ENCODE measurements at places on chromosomes 1 and 21. TPM values are rescaled to one million over a fixed set of nuclear protein-coding genes. Genes with fewer than 3 reads are reported as not detected.
A peak's percentile ranks its signal among the peaks of the same experiment; 100 is the strongest.

Gene CRP
- total RNA-seq = not detected

GRCh38 chr1:167651161-167651693 is 21.2 kb downstream of the RCSD1 start:
- H3K27me3 ChIP-seq = peaks cover 11% of the 10 kb centered on the region
- H3K36me3 ChIP-seq = peaks cover 12% of the 10 kb centered on the region
- no peak overlapping the region for H3K4me3 ChIP-seq
- peak overlapping the region; percentile 71 for H3K27ac ChIP-seq
- peaks cover 69% of the 10 kb centered on the region for H3K4me1 ChIP-seq

Gene BRWD1
- 43.8 TPM for total RNA-seq

- H3K27me3 ChIP-seq = peaks cover 14% of the 10 kb centered on the region
- H3K27ac ChIP-seq = peak overlapping the region; percentile 45
- peak overlapping the region; percentile 22 for H3K4me3 ChIP-seq
- peak; percentile 88 for DNase-seq
- H3K36me3 ChIP-seq = peaks cover 11% of the 10 kb centered on the region
These were observed 22.8 kb downstream of the LHX4 start for GRCh38 chr1:180252638-180253536.

GRCh38 chr1:9822897-9823692 is 670 bp downstream of the CLSTN1 start:
- peak overlapping the region; percentile 48 for H3K27ac ChIP-seq
- DNase-seq = no peak
- peaks cover 13% of the 10 kb centered on the region for H3K27me3 ChIP-seq
- H3K4me3 ChIP-seq = peak overlapping the region; percentile 98
- H3K36me3 ChIP-seq = peaks cover 6% of the 10 kb centered on the region

DNA sequence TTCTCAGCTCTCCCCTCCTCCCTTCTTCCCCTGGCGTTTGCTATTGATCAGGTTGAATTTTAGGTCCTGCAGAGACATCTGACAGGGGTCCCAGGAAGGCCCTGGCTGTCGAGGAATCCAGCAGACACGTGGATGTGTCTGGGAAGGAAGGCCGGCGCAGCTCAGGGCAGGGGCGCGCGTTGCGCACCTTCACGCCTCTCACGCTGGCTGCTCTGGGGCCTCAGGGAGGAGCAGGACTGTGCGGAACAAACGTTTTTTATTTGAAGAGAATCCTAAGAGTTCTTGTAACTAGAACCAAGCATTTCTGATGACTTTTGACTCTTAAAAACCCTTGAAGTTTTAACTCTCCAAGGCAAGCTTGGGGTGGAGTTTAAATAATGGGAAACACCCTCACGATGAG is 54.2 kb downstream of the SLC37A1 start:
- peaks cover 18% of the 10 kb centered on the region for H3K4me1 ChIP-seq
- H3K27me3 ChIP-seq = peaks cover 7% of the 10 kb centered on the region
- H3K4me3 ChIP-seq = no peak overlapping the region
- H3K27ac ChIP-seq = no peak overlapping the region
- peaks cover 14% of the 10 kb centered on the region for H3K36me3 ChIP-seq
- no peak for DNase-seq

Gene C1orf210
- not detected for total RNA-seq

DNA sequence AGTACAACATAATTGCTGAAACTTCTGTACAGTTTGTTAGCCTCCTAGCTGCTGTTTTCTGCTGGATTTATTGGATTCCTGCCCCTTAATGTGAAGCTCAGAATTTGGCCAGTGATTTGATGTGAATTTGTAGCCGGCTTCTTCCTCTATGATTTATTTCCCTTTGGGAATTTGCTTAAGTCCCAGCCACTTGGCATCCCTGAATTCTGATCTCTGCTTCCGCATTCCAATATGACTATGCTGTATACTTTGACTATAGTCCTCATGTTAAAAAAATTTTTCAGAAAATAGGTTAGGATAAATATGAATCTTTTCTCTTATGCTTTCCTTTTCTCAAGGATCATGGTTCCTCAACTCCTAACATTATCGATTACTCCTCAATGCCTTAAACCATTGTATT is 12.4 kb upstream of the LRIF1 start:
- no peaks in the 10 kb centered on the region for H3K4me1 ChIP-seq
- peaks cover 2% of the 10 kb centered on the region for H3K27me3 ChIP-seq
- H3K4me3 ChIP-seq = no peak overlapping the region
- H3K36me3 ChIP-seq = no peaks in the 10 kb centered on the region

GRCh38 chr21:44377922-44378645 is 24.7 kb downstream of the TRPM2 start:
- peaks cover 5% of the 10 kb centered on the region for H3K4me1 ChIP-seq
- H3K27ac ChIP-seq = peak overlapping the region; percentile 53
- H3K36me3 ChIP-seq = peaks cover 11% of the 10 kb centered on the region
- peaks cover 30% of the 10 kb centered on the region for H3K27me3 ChIP-seq
- DNase-seq = no peak
- H3K4me3 ChIP-seq = no peak overlapping the region

DNA sequence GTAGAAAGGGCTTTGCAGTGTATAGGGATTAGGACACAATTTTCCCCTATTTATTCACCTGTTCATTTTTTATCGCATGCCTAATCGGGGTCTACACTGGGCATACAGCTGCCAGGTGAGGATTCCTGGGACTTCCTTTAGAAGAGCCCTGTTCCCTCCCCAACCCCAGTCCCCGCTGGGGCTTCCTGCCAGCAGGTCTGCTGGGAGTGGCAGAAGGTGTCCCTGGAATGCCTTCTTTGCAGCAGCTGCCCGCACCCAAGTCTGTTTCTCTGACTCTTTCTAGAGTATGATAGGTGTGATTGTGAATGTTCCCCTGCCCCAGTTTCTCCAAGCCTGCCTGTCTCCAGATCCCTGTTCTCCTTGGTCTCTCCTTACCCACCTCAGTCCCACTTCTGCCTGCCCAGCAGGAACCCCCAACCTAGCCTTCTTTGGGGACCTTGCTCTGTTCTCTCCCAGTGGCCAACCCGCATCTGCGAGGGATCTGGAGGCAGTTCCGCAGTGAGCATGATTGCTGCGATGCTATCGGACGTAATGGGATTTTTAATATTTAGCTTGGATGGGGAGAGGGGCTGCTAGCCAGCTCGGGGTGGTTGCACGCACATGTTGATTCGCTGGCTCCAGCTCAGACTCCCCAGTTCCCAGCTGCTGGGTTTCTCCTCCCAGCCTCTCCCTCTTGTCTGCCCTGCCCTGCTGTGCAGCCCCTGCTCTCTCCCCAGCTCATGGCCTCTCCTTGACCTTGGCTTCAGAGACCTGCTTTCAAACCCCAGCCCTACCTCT is 79.8 kb downstream of the EPHB2 start:
- H3K36me3 ChIP-seq = no peaks in the 10 kb centered on the region
- DNase-seq = no peak
- no peak overlapping the region for H3K4me3 ChIP-seq
- H3K27me3 ChIP-seq = peaks cover 9% of the 10 kb centered on the region
- H3K4me1 ChIP-seq = peaks cover 2% of the 10 kb centered on the region
- H3K27ac ChIP-seq = no peak overlapping the region

Gene ZNF697
- total RNA-seq = 13.3 TPM

GRCh38 chr1:15669074-15669473 is 15.0 kb upstream of the PLEKHM2 start:
- no peak overlapping the region for H3K4me3 ChIP-seq
- H3K4me1 ChIP-seq = peaks cover 20% of the 10 kb centered on the region
- H3K36me3 ChIP-seq = no peaks in the 10 kb centered on the region
- H3K27ac ChIP-seq = no peak overlapping the region
- peaks cover 1% of the 10 kb centered on the region for H3K27me3 ChIP-seq
- no peak for DNase-seq

GRCh38 chr1:83718338-83718737 is 280.6 kb downstream of the TTLL7 start:
- H3K4me1 ChIP-seq = no peaks in the 10 kb centered on the region
- no peak overlapping the region for H3K4me3 ChIP-seq
- H3K36me3 ChIP-seq = no peaks in the 10 kb centered on the region
- no peak for DNase-seq
- H3K27me3 ChIP-seq = no peaks in the 10 kb centered on the region
- no peak overlapping the region for H3K27ac ChIP-seq

DNA sequence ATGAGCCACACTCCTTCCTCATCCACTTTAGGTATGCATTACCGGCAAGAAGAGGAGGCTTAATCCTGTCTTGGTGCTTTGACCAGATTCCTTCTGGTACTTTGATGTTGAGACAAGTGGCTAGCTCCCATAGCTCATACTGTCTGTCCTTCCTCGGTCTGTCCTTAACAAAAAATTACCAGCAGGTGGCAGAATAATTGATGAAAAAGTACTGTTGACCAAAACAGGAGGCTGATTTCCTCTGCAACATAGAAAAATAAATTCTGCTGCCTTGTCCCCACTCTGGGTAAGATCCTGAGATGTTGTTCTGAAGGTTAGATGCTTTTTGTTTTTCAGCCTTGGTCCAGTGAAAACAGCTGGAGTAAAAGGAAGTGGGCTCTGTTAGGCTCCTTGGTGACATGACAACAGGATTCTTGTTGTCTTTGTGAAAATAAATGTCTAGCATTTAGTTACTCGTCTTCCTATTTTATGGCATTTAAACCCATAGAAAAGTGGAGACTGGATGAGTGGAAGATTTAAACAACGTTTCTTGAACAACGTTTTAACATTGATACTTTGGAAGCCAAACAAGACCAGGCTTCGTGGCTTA is 11.2 kb upstream of the HJV start:
- no peak overlapping the region for H3K4me3 ChIP-seq
- peaks cover 13% of the 10 kb centered on the region for H3K36me3 ChIP-seq
- peaks cover 21% of the 10 kb centered on the region for H3K27me3 ChIP-seq

GRCh38 chr1:154154534-154155191 is at the start of gene NUP210L:
Gene NUP210L, minus strand, starts transcription at chr1:154155073.
- H3K36me3 ChIP-seq = peaks cover 29% of the 10 kb centered on the region
- peaks cover 42% of the 10 kb centered on the region for H3K4me1 ChIP-seq
- H3K4me3 ChIP-seq = peak within 1 kb of the TSS; percentile 56
- H3K27me3 ChIP-seq = no peaks in the 10 kb centered on the region
- DNase-seq = peak; percentile 13

GRCh38 chr1:114558544-114558943 is 22.9 kb downstream of the BCAS2 start:
- H3K27ac ChIP-seq = no peak overlapping the region
- DNase-seq = no peak
- no peak overlapping the region for H3K4me3 ChIP-seq
- no peaks in the 10 kb centered on the region for H3K27me3 ChIP-seq

DNA sequence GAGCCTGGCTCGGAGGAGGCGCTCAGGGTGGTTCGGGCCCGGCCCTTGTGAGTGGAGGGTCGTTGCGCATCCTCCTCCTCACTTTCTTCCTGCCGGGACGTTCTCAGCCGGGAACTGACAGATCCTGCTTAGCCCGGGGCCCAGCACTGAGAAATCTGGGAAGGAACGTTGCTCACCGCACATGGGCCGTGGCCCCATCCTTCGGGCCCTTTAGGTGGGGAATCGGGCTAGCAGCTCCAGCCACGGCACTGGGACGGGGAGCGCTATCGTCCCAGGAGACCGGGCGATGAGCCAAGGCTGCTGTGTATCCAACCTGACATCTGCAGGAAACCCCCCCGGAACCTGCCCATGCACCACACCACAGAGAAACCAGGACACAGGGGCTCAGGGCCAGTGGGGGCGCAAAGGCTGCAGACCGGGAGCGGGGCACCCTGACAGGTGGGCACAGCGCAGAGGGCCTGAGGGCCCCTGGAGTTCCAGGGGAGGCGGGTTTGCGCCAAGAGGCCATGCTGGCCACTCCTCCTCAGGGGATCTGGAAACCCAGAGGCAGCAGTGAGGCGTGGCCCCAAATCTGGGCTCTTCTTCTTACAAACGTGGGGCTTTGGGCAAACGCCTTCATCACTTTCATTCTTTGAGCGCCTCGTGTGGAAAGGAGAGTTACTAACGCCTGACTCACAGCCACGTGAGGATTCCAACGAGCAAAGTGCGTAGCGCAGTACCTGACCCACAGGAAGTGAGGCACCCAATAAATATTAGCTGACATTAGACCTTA is at the start of gene SH2D5:
Gene SH2D5, minus strand, starts transcription at position 116 of the 772 bp plus-strand sequence. CDS start 4,659 bp downstream, outside the sequence.
- no peaks in the 10 kb centered on the region for H3K36me3 ChIP-seq
- H3K27me3 ChIP-seq = peaks cover 20% of the 10 kb centered on the region
- DNase-seq = no peak
- peak within 1 kb of the TSS; percentile 30 for H3K27ac ChIP-seq

DNA sequence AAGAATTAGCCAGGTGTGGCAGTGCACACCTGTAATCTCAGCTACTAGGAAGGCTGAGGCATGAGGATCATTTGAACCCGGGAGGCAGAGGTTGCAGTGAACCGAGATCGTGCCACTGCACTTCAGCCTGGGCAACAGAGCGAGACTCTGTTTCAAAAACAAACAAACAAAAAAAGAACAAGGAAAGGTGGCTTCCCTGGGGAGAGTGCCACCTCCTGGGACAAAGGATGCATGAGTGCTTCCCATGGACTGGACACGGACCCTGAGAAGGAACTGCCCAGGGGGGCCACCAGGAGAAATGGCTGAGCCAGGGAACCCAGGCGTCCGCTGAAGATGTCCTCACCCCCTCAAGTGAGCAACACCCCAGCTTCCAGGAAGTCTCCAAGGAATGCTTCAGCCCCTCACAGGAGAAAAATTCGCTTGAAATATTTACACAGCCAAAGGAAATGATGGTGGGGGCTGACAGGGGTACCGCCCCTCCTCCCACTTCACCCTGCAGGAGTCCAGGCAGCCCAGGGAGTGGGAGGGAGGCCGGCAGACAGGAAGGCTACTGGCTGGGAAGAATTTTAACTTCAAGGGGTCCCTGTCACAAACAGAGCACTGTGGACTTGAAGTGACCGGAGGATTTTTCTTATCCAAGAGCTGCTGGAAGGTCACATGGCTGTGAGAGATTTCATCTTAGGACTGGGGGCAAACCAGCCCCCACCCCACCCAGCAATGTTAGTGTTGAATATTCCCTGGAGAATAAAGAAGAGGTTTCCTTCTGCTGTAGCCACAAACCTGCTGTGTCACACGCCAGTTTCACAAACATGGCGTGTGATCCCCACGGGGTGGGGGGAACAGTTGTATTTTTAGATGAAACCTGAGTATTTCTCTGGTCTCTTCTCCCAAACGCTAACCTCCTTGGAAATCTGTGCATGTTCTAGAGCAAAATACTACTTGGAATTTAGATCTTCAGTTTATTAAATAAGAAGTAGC is 90.8 kb upstream of the SLC25A33 start:
- H3K36me3 ChIP-seq = no peaks in the 10 kb centered on the region
- peaks cover 16% of the 10 kb centered on the region for H3K4me1 ChIP-seq
- H3K27me3 ChIP-seq = peaks cover 9% of the 10 kb centered on the region

- H3K36me3 ChIP-seq = peaks cover 15% of the 10 kb centered on the region
- H3K27me3 ChIP-seq = peaks cover 3% of the 10 kb centered on the region
- DNase-seq = no peak
- H3K4me3 ChIP-seq = no peak overlapping the region
These were observed 4.8 kb downstream of the PSMD4 start for GRCh38 chr1:151259351-151259750.

GRCh38 chr21:15071009-15071408 is 6.2 kb upstream of the NRIP1 start:
- peaks cover 5% of the 10 kb centered on the region for H3K4me1 ChIP-seq
- no peak overlapping the region for H3K27ac ChIP-seq
- H3K4me3 ChIP-seq = no peak overlapping the region

Gene LEPROT
- total RNA-seq = 86.1 TPM

DNA sequence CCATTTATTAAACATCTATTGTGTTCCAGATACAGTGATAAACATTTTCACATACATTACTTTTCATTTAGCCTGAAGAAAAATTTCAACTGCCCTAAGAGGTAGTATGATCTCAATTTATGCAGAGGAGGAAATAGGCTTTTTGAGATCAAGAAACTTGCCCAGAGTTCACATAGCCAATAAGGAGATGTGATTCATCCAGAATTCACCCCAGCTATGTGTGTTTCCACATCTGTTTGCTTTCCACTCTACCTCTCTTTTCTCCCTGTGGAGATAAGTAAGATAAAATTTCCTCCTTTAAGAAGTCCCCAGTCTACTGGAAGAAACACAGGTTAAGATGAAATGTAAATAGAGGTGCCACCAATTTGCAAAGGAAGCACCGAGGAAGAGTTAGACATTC is 199.7 kb upstream of the C8B start:
- no peak overlapping the region for H3K27ac ChIP-seq
- peaks cover 11% of the 10 kb centered on the region for H3K4me1 ChIP-seq
- no peak overlapping the region for H3K4me3 ChIP-seq
- H3K36me3 ChIP-seq = no peaks in the 10 kb centered on the region
- no peak for DNase-seq

All from endothelial cell (in vitro differentiated cells).